ENCODE measurements at places on chromosomes 12 and 14.

DNA sequence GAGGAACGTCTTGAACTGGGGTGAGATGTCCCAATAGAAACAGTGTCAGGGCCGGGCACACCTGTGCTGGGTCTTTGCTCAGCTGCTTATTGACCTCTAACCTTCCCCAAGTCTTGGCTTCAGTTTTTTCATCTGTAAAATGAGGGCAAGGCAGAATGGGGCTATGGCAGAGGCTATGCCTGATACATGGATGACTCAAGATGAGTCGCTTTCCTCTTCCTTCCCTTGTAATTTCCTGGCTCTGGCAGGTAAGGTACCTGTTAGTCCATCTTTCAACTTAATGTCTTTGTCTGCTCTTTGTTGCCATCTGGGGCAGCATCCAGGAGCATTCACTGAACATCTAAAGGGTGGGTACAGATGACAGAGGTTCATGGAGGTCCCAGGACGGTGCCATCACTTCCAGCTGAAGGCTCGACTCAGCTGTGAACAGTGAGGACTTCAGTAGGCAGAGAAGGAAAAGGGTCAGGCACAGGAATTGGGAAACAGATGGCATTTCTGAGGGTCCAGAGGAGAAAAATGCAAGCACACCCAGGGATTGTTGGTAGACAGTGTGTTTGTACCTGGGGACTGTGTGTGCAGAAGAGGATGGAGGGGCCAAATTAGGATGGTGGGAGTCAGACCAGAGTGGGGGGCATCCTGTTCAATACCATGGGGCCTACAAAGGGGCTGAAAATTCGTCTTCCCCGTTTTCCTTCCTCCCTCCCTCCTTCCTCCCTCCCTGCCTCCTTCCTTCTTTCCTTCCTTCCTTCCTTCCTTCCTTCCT is 268.3 kb downstream of the VRK1 start:
- DNase-seq: no peak

DNA sequence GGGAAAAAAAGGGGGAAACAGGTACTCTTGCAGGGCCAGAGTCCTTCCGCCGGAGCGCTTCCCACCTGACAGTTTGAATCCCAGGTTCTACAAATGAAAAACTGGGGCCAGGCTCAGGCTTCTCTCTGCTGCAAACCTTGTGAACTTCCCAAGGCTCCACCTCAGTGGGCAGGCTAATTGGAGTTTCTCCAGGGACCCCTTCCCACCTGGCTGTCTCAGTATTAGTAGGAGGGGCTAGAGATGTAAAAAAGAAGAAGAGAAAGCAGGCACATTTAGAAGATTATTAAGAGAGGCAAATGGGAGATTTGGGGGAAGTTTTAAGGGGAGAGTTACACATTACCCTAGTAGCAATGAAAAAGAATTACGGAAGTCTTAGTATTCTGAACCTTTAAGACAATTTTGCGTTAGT is 20.0 kb upstream of the CLEC2D start:
- DNase-seq: no peak

DNA sequence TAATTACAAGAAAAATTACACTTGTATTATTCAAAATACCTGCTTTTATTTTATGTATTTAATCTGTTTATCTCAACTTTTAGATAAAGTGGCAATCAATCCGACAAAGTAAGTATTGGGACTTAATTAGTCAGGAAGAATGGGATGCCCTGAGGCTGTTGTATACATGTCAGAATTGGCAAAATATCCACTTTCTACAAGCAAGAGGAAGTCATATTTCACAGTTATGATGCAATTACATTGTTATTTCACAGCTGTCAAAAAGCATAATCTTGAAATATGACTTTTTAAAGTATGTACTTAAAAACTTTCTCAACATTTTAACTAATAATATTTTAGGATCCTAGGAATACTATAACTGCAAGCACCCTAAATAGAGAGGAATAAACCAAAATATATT is 357.1 kb upstream of the MGAT4C start:
- DNase-seq: no peak

- DNase-seq: no peak
Measured at GRCh38 chr12:114943601-114944000, 259.6 kb upstream of the TBX3 start.

GRCh38 chr12:12488823-12489550 is 73.7 kb downstream of the DUSP16 start:
- DNase-seq: no peak

GRCh38 chr12:28343713-28344112 is 153.5 kb downstream of the CCDC91 start:
- DNase-seq: no peak

DNA sequence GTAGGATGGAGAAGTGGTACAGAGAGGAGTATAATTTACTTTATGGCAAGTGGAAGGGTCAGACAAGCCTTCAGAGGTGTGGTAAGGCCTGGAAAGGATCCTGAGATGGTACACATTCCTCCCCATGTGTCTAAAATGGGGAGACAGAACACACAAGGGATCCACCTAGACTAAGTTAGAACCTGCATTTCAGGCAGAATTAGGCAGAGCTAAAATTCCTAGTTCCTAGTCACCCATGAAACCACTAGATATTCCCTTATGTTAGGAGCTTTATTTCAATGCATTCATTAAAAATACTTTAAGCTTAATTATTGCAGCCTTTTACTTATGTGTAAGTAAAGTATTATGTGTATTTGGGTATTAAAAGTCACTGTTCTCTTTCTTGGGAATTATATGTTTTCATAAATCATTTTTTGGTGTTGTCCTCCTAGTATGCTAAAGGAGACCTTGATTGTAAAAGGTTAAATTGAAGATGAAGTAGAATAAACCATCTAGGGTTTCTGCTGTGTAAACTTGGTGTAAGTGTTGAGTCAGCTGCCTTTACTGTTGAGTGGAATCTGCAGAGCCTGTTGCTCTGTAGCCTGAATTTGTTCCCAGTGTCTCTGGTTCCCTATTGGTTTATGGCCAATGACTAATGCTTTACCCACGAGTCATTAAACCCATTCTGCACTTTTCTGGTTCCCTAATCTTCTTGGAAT is 423.2 kb downstream of the ATP23 start:
- no peak for DNase-seq

All from NCI-H2081 treated with DMSO at 0.1 percent for 48 hours (cell line).